ENCODE measurements at places on chromosomes 2 and 18. TPM values are rescaled to one million over a fixed set of nuclear protein-coding genes. Genes with fewer than 3 reads are reported as not detected.

Gene MAL
- 5.2 TPM for polyA plus RNA-seq

Gene CD226
- 0.89 TPM for polyA plus RNA-seq

GRCh38 chr2:98084151-98084868 is 2.7 kb upstream of the VWA3B start:
- DNase-seq: no peak

Gene TRAPPC8
- polyA plus RNA-seq: 30.9 TPM

Gene TXNDC2
- polyA plus RNA-seq: 0.12 TPM

Gene CNRIP1
- polyA plus RNA-seq: 22.4 TPM

Gene GALNT14
- polyA plus RNA-seq: 1.5 TPM

GRCh38 chr2:235876099-235876679 is 292.0 kb downstream of the GBX2 start:
- DNase-seq: no peak

GRCh38 chr2:125516496-125517109 is 1139.4 kb upstream of the GYPC start:
- no peak for DNase-seq

Gene ABHD1
- polyA plus RNA-seq: 0.18 TPM

GRCh38 chr2:64331849-64332699 is 121.9 kb upstream of the LGALSL start:
- no peak for DNase-seq

GRCh38 chr18:70249118-70249517 is 39.7 kb upstream of the SOCS6 start:
- DNase-seq: no peak

- no peak for DNase-seq
Observed at GRCh38 chr2:167987026-167987425, 260.4 kb downstream of the STK39 start.

DNA sequence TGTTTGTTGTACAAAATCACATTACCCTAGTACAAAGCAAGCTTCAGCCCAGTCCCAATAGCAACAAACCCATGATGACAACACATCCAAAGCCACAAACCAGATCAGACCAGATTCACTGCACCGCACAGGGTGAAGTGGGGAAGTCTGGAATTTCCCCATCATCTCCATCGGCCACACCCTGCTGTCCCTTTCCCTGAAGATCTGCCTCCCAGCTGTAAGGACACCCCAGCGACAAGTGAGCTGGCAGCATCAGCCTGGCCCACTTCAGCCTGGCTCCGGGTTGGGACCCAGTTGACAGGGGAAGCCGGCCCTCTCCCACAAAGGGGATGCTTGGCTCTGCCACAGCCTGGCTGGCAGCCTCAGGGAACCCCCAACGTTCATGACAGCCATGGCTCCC is 207.6 kb downstream of the MGAT5 start:
- DNase-seq: no peak

DNA sequence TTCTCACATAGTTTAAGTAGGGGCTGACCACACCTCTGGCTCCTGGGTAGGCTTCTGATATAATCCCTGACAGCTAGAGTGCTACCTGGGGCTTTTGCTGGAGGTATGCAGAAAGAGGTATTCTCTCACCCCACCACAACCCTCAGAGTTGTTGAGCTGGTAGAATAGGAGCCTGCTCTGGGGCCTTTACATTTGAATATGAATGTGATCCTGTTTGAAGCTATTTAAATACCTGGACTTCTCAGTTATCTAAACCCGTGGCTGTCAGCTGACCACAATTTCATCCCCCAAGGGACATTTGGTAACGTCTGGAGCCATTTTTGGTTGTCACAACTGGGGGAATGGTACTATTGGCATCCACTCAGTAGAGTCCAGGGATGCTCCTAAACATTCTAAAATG is 669.1 kb downstream of the SATB2 start:
- DNase-seq: no peak

DNA sequence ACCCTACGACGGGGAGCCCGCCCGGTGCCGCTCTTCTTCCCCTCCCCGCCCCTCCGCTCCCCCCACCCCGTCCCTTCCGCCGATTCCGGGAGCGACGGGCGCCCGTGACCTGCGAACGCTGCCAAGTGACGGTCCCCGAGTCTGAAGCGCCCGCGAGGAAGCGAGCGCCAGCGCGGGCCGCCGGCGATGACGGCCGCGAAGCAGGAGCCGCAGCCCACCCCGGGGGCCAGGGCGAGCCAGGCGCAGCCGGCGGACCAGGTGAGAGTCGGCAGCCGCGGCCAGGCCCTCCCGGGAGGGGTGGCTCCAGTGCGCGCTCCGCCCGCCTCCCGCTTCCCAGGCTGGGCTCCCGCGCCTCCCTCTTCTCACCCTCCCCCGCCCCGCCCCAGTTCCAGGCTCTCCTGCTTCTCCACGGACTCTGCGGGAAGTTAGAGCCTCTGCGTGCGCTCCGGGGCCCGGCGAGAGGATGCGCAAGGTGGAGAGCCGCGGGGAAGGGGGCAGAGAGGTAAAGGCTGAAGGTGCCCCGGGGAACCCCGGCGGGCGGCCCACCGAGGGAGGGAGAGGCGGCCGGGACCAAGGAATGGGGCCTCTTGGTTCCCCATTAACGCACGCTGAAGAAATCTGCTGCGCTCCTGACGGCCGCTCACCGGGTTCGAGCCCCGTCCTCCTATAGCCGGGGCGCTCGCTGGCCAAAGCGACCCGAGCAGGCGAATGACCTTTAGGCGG is 719.5 kb downstream of the DPP10 start:
- DNase-seq: no peak

DNA sequence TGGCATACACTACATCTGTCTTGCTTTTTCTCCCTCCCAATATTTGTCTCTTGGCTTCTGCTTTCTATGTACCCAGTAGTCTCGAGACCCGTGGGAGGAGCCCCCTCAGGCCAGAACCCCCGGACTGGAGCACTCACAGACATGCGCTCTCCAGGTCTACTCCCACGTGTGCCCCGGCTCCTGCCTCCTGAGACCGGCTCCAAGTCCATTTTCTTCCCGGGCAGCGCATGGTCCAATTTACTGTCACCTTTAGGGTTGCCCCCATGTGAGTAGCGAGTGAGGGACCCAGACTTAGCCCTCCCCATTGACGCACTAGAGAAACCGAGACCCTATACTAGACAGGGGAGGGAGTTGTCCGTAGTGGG is 11.8 kb upstream of the TEX51 start:
- no peak for DNase-seq

Gene MYOM1
- 679 TPM for polyA plus RNA-seq

Gene COLEC12
- polyA plus RNA-seq: 45.0 TPM

- no peak for DNase-seq
Observed at GRCh38 chr18:2444201-2444875, 127.0 kb downstream of the METTL4 start.

DNA sequence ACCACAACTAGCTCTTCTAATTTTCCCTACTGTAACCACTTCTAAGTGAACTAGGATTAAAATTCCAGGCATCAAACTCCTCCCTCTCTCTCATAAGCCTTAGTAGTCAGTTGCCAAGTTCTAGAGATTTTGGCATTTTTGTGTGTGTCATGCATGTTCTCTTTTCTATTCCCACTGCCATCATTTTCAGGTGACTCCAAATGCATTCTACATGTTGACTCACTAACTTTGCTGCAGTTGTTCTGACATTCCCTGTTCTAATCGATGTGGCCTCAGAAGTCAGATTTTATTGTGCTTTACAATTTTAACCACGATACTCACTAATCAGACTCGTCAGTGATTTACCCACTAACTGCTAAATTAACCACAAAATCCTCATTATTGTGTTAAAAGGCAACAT is 13.3 kb downstream of the DSC1 start:
- DNase-seq: no peak

GRCh38 chr2:40242315-40242714 is 209.6 kb downstream of the SLC8A1 start:
- DNase-seq: no peak

- no peak for DNase-seq
Observed at GRCh38 chr2:223865907-223866508, 28.6 kb upstream of the AP1S3 start.

DNA sequence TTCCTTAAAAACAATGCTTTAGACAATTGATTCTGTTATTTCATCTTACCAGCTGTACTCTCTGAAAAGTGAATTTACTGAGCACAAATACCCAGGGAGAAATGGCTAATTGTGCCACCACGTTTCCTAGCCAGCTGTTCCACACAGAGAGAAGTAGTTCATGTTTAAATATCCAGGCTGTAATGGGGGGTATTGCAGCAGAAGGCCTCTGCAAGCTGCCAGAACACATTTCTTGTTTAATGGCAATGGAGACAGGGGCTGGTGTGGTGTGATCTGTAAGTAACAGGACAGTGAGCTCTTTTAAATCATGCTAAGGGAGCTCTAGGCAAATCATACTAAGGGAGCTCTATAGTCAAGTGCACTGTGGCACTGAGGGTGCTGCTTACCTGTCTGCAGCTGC is 809.2 kb downstream of the CNTNAP5 start:
- no peak for DNase-seq

DNA sequence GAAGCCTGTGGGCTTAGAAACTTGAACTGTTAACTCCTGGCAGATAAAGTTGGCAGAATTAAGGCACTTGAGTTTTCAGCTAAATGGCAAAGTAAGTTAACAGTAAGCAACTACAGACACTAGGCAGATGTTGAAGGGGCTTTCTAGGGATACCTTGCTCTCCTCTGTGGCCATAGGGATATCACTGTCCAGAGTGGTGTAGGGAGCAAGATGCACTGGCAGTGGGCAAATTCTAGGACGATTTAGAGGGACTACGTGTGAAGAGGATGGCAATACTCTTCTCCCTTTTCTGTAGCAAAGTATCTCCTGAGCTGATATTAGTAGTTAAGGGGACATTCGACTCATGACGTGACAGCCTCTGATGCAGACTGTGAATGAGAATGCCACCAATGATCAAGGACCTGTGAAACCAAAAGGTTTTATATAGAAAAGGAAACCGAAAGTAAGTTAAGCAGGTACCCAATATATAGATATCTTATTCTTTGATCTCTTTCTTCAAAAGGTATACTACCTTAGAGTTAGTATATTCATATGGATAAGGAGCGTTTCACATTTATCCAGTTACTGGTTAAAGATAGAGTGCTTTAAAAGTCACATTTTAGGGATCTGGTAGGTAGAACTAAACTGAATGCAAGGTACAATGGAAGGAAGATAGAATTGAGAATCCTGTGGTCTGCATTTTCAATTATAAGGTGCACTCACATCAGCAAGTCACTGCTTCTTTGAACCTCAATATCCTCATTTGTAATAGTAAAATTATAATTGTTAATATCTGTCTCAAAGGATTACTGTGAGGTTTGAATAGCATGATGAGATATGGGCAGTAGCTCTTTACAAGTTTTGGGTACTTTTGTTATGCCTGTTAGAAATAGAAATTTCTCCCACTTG is 106.4 kb downstream of the KCNH7 start:
- no peak for DNase-seq

GRCh38 chr2:146992466-146992865 is 852.4 kb upstream of the ACVR2A start:
- DNase-seq: no peak

Gene VWC2L
- polyA plus RNA-seq: not detected

DNA sequence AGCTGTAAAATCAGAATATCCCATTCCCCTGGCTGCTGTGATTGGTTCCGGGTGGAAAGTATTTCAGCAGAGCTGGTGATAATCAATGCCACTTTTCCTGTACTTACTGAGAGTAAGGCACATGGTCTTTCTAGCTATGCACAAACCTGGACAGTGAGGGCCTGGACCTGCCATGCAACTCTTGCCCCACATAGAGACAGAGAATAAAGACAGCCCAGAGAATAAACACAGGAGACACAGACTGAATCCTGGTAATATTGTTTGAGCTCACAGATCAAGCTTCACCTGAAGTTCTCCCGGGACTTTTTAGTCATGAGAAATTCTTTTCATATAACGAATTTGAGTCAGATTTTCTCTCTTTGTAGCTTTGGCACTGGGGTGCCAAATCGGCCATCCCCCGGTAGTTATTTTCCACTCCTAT is 81.9 kb downstream of the ACAA2 start:
- no peak for DNase-seq

DNA sequence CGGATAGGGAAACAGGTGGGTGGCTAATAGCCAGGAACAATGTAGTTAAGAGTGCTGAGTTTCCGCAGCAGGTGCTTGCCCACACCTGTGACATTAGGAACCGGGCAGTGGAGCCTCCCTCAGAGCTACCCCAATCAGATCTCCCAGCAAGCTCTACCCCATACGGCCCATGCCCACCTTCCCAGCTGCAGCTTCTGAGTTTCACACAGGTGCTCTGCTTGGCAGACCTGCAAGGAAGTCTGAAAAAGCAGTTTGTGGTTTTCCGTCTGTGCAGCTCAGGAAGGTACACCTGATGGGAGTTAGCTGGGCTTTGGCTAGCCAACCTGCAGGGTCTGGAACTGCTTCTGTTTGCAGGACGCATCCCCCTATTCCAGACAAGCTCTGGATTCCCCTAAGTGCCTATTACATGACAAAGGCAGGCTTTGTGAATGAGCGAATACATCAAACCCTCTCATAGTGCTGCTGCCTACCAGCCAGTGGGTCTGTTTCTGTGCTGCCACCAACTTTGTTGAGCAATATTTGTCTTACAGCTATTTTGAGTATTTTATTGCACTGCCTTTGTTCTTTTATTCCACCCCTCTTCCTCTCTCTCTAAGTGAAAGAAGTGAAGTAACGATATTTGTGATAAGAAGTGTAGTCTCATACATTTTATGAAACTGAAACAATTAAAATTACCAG is 24.7 kb upstream of the CEP68 start:
- no peak for DNase-seq
